ENCODE measurements at places on chromosomes 4 and X.

DNA sequence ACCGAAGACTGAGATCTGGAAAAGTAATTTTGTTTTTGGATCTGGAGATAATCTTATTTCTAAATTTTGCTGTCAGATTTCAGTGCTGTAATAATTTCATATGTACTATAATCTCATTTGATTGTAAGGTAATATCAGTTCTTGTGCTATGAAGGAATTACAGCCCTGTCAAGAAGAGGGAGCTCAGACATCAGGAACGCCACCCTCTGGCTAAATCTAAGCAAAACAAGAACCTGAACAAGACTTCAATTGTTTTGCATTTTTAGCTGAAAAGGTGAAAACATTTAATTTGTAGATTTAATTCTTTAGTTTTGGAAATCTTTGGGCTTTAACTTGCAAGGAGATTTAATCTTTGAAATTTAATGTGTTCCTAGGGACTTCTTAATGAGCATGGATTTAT lies 525.4 kb upstream of the HS3ST1 start:
- no peak for DNase-seq

- peak; percentile 11 for DNase-seq
Observed at GRCh38 chr4:59553063-59553720, 1646.9 kb upstream of the ADGRL3 start.

DNA sequence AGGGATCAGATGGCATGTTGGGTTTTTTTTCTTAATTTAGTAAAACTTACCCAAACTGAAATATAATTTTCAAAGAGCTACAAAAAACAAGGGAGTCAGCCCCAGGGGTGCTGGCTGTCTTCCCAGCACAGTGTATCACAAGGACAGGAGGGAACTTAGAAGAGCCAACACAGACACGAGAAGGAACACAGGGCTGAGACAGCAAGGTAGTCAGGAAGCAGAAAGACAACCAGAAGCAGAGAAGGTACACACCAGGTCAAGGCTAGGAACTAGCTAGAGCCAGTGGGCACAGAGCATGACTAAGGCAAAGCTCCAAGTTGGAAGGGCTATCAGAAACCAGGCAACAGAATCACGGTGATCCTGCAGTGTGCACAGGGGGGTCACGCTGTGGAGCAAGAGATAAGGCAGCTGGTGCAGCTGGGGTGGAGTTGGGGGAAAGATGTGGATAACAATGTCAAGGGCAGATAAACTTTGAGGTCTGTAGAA lies 168.7 kb downstream of the NR3C2 start:
- no peak for DNase-seq

GRCh38 chr4:106803083-106803482 lies 233.0 kb downstream of the DKK2 start:
- no peak for DNase-seq

GRCh38 chr4:77734928-77735327 lies 84.2 kb downstream of the CNOT6L start:
- peak; percentile 31 for DNase-seq

DNA sequence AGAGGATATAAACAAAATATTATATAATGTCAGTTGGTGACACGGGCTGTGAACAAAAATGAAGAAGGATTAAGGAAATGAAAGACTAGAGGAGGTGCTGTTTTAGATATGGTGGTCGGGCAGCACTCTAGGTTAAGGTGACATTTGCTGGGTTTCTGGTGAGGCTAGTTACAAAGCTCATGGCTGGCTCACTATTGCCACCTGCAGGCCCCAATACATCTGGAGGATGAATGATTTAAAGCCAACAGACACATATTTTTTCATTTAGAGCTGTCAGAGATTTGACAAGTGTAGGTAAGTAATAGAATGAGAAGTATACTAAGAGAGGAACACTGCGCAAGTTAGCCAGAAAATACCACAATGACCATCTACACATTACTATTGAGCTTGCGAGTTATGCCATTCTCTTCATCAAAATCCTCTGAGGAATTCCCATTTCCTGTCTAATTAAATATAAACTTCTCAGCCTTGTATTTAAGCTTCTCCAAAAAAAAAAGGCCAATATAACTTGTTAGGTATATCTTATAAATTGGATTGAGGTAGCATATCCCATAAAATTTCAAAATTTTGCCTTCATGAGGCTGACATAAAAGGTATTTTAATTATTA lies 6.4 kb upstream of the FGG start:
- peak; percentile 22 for DNase-seq

- DNase-seq, result peak; percentile 15
Observed at GRCh38 chr4:139042981-139043460, 27.4 kb downstream of the NOCT start.

GRCh38 chr4:153419673-153420278 lies 46.4 kb upstream of the TMEM131L start:
- no peak for DNase-seq

DNA sequence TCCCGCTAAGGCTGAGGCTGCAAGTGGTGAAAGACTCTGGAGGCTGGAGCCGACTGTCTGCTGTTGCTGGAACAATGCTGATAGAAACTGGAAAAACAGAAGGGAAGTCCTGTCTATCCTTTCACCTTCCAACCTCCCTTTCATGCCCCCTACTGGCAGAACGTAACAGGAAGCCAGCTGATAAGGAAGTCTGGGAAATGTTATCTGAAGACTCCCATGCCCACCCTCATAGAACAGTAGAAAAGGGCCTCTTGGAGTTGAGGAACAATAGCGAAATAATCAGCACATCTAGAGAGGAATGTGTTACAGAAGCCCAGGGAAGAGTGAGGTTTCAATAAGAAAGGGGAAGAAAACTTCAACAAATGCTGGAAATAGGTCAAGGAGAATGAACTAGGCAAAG lies 117.1 kb upstream of the DKK2 start:
- DNase-seq, result peak; percentile 3

- DNase-seq, result peak; percentile 62
Observed at GRCh38 chr4:28391877-28392276, 1531.2 kb downstream of the STIM2 start.

DNA sequence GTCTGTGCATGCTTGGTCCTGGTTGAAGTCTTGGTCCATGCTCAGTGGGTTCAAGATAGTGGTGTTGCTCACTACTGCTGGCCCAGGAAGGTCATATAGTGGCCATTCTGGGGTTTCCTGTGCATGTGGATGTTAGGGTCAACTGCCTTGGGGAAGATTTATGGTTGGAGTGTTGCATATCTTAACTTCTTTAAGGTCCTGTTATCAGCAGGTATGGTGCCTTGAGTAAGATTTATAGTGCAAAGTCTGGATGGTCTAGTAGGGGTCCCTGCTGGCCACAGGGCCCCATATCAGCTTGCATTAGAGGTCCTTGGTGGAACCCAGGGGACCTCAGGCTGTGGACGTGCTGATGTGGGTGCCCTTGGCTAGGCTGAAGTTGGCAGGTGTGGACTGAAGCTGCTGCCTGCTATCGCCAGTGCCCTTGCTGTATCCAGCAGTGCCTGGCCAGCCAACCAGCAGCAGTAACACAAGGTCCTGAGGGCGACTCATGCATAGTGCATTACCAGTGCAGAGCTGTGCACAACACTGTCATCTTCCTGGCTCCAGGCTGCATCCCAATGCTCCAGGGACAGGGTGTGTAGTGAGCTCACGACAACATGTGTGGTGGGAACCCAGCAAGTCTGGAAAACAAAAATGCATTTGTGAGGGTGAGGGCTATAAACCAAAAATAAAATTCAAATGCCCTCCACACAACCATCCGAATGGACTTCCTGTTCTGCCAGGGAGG lies 61.0 kb downstream of the BEX3 start:
- no peak for DNase-seq

DNA sequence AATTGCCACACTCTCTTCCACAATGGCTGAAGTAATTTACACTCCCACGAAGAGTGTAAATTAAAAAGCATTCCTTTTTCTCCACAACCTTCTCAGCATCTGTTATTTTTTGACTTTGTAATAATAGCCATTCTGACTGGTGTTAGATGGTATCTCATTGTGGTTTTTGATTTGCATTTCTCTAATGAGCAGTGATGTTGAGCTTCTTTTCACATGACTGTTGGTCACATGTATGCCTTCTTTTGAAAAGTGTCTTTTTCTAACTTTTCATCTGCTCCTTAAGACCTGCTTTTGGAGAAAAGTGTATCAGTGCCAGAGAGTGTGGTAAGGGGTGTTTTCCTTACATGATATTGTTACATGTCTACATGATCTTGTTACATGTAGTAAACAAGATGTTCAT lies 25.7 kb downstream of the GUCY1A1 start:
- DNase-seq, result no peak

- no peak for DNase-seq
Observed at GRCh38 chr4:72991873-72992272, 77.6 kb downstream of the COX18 start.

GRCh38 chrX:48698306-48698705 lies 1.8 kb downstream of the SUV39H1 start:
- no peak for DNase-seq

GRCh38 chr4:112978691-112979472 lies 70.6 kb upstream of the ANK2 start:
- DNase-seq, result peak; percentile 31

- DNase-seq, result no peak
Observed at GRCh38 chrX:123859409-123859845, 426 bp upstream of the XIAP start.

- no peak for DNase-seq
Observed at GRCh38 chr4:186151499-186151898, 39.9 kb upstream of the CYP4V2 start.
